ENCODE measurements at places on chromosomes 2 and 18.

- DNase-seq = no peak
These were observed 26.4 kb downstream of the TBC1D8 start for GRCh38 chr2:101124643-101125366.

DNA sequence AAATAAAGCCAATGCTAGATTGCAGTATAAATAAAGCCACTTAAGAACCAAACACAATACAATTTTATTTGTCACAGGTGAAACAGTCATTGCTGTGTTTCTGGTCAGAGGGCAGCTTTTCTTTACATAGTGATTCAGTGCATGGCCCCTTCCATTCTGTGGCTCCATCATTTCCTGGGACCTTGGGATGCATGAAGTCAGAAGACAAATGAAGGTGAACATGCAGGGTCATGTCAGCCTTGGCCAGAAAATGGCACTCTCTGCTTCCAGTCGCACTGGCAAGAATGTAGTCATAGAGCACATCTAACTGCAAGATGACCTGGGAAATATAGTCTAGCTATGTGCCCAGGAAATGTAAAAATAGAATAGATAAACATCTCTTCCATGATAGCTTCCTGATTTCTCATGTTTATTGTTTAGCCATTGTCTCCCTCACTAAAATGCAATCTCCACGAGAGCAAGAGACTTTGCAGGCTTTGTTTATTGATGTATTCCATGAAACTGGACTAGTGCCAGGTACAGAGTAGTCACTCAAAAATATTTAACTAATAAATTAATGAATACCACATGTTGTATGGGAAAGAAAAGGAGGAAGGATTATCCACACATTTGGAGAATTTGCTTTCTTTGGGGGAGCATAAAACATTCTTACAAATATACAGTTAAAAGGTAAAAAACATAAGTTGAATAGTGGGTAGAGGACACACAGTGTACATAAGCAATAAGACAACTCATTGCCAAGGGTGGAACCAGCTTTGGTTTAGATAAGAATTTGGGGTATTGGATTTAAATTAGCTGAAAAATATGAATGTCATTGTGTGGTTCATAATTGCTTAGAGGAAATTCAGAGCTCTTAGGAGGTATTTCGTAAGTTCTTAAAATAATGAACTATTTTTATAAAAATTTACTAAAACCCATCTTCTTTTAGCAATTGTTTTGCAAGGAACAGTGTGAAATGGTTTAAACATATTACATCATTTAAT, 343.8 kb downstream of the PID1 start:
- DNase-seq = no peak

DNA sequence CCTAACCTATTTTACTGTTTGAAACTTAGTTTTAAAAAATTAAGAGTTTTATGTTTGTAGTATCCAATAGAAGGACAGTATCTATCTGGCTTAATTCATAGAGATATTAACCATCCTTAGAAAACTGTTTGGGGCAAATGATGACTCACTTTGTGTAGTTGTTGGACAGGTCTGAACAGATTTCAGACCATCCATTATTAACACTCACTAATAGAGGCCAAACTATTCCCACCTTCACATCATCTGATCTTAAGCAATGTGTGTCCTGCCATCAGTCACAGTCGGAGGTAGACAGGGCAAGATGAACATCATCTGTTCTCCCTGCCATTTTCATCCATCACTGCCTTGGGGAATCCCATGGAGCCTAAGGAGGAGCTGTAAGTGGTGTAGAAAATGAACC, 164.6 kb upstream of the DCC start:
- DNase-seq = no peak

GRCh38 chr2:205139822-205140463, 542.4 kb upstream of the NRP2 start:
- DNase-seq = no peak

DNA sequence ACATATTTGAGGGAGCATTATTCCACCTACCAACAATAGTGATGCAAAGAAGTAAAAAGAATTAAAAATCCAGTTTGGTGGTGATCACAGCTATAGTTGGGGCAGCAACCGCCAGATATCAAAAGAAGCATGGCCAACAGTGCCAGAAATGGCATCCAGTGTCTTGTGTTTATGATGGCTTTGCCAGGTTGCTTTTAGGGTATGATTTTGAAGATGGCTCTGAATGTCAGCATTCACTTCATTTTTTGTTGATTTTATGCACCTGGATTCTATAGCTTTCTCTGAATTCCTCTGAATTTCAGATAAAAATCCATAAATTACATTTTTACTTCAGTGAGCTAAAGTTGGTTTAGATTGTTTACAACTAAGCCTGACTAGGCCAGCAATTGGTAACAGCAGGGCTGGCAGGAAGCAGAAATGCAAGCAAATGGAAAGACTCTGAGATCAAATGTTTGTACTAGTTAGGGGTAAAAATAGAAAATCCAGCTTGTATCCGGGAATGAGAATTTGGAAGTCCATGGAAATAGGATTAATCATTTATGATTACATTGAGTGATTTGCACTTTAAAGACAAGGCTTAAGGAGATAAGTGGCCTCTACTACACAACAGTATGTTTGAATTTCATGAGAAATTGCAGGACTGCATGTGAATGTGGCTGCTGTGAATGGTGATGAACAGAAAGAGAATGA, 40.4 kb downstream of the COL3A1 start:
- peak; percentile 36 for DNase-seq

DNA sequence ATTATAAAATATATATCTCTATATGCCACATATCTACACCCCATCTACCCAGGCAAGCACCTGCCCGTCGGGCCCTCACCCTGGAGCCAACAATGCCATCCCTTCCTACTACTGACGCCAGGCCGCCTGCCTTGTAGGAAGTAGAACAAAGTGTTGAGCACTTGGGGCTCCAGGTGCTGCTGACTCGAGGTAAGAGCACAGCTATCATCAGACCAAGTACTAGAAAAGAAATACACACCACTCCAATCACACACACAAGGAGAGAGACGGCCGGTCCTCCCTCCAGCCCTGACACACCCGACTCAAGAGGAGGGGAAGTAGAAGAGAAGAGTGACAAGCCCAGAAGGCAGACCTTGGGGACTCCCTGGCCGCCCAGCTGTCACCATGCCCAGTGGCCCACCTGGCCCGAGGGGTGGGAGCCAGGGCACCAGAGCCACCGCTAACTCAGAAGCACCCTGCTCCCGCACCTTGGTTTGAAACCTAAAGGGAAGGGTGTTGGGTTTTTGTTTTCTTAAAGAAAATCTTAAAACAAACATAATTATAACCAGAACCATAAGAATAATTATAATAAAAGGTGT, 64.0 kb upstream of the POMC start:
- no peak for DNase-seq

- no peak for DNase-seq
These were observed 793.0 kb upstream of the ACVR2A start for GRCh38 chr2:147051814-147052213.

DNA sequence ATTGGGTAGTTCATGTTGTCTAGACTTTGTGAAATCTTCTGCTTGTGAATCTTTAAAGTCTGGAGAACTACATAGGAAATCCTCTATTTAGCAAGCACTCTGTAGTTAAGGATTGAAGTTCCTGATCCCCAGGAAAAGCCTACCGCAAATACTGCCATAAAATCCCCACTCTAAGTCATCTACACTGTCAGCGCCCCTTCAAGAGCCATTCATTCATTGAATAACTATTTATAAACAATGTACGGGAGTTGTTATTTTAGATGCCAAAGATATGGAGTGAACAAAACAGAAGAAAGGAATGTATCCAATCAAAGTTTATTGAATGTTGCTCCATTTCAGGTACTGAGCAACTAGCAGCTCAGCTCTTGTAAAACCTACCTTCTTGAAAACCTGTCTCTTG, 36.5 kb upstream of the SLC39A10 start:
- no peak for DNase-seq

DNA sequence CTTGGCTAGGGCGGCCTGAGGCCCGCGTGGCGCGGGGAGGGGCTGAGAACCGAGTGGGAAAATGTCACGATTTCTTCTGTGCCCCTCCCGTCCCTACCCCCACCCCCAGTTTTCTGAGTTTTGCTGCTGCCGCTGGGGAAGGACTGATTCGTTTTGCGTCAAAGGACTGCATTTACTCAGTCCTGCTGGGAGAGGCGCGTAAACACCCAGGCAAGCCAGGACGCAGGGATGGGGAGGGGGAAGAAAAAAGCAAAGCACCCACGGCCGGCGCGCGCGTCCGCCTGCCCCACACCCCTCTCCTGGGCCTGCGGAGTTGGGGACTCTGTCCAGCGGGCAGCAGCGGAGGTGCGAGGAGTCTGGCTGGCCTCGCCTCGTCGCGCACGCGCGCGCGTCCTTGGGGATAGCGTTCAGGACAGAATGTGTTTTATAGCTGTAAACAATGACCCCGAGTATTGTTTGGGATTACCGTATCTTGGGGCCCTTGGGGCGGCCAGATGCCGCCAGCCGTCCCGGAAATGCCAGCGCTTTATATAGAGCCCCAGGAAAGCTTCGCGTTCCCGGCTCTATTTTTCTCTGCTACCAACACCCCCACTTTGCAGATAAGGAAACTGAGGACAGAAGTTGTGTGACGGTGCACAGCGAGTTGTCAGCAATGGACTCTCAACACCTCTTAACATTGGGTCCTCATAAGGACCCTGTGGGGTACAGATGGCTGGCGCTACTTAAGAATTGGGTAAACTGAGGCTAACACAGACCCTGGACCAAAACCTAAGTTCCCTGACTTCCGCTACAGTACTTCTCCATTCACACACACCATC, 1.7 kb upstream of the FOSL2 start:
- peak; percentile 67 for DNase-seq

DNA sequence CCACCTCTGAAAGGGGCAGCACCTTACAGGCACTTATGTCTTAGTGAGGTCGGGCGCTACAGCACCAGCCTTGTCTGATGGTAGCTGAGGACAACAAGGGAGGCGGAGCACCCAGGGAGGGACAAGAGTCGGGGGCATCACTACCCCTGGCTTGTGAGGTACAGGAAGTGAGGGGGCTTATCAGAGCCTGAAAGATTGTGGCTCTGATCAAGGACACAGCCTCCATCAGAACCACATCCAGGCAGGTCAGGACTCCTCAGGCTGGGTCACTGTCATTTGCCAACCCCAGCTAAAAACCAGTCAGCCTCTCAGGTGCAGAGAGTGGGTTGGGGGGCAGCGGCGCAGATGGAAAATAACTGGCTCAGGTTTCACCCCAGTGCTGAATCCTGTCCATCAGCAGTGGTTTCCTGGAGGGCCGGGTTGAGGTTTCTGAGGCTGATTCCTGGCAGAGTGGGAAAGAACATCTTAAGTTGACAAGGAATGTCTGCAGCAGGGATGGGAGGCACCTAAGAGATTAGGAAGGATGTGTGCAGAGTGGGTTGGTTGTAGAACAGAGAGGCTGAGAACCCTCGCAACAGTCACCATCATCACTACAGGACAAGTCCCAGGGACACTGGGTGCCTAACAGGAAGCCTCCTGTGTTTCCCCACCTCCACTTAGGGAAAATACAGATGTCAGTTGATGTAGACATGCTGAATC, 45.3 kb downstream of the FBLN7 start:
- DNase-seq = no peak

- DNase-seq = no peak
These were observed 387.5 kb downstream of the CDH2 start for GRCh38 chr18:27789406-27789805.

DNA sequence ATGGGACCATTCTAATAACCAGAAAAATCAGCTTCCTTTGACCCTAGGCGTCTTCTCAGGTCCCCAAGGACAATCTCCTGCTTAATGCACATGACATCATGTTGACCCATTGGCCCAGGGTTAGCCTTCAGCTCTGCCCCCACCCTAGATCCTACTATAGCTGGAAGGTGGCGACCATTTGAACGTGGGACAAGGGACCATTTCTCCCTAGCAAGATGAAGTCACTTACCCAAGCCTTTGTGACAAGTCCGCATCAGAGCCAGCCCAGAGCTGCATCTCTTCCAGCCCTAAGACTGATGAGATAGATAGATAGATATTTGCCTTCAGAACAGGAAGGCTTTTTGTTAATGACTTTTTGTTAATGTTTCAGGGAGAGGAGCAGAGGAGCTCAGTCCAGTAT, 28.2 kb upstream of the TAF1B start:
- no peak for DNase-seq

DNA sequence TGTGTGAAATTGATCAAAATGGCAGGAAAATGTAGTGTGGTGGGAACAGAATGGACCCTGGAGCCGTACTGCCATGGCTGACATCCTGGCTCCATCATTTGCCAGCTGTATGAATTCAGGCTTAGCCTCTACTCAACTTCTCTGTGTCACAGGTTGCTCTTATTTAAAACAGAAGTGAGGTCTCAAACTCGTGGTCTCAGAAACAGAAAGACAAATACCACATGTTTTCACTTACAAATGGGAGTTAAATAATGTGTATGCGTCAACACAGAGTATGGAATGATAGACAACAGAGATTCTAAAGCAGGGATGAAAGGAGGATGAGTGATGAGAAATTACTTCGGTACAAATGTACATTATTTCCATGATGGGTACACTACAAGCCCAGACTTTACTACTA, 227.4 kb downstream of the DCC start:
- no peak for DNase-seq

DNA sequence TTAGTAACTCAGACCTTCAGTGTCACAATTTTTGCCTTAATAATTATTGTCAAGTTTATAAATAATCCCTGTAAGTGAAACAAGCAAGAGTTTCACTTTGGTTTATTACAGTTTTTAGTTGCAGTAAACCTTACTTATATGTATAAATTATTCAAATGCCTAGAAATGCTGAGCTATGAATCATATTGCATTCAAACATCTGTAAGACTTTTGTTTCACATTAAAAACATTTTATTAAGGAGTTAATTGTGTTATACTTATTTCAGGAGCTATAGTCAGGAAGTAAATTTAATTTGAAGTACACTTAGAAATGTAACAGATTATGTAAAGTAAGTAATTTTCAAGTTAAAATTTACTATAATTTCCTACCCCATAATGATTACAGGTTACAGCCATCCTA, 3.9 kb upstream of the ETAA1 start:
- no peak for DNase-seq

- no peak for DNase-seq
These were observed 51.9 kb upstream of the ODC1 start for GRCh38 chr2:10499911-10500521.

DNA sequence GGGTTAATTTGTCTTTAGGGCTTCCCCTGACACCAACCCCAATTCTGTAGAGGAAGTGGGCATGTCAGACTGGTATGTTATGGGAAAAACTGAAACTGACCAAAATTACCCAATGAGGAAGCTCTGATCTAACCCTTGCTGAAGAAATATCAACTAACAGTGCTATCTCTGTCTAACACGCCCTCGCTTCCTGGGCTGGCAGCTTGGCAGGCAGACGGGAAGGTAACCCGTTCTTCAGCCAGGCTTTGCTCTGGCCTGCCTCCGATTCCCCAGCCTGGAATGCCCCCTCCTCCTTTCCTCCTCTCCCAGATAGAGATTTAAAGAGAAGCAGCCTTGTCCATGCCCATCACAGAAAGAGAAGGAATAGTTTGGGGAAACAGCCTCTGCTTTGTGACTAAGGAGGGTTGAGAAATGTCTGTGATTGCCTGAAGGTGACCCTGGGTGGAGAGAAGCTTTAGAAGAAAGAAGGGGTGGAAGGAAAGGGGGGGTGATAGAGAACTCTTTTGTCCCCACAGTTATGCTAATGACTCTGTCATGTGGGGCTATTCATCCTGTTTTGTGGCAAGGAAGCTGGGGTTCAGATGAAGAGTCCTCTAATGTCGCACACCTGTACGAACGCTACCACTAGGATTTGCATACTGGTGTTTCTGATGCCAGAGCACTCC, 15.4 kb downstream of the HK2 start:
- DNase-seq = peak; percentile 67

GRCh38 chr2:241686324-241686649, 328 bp downstream of the DTYMK start:
- no peak for DNase-seq
